ENCODE measurements at places on chromosomes 4 and X.
A peak's percentile ranks its signal among the peaks of the same experiment; 100 is the strongest.

GRCh38 chr4:78613522-78614321 is 62.2 kb downstream of the ANXA3 start:
- H3K4me1 ChIP-seq, result peaks cover 11% of the 10 kb centered on the region
- no peaks in the 10 kb centered on the region for H3K27me3 ChIP-seq
- DNase-seq, result no peak
- H3K27ac ChIP-seq, result peak overlapping the region; percentile 10
- no peaks in the 10 kb centered on the region for H3K36me3 ChIP-seq

- no peaks in the 10 kb centered on the region for H3K36me3 ChIP-seq
- H3K27ac ChIP-seq, result no peak overlapping the region
- H3K27me3 ChIP-seq, result no peaks in the 10 kb centered on the region
- H3K4me1 ChIP-seq, result no peaks in the 10 kb centered on the region
- no peak overlapping the region for H3K4me3 ChIP-seq
These were observed 99.1 kb downstream of the TRAPPC11 start for GRCh38 chr4:183758061-183758757.

DNA sequence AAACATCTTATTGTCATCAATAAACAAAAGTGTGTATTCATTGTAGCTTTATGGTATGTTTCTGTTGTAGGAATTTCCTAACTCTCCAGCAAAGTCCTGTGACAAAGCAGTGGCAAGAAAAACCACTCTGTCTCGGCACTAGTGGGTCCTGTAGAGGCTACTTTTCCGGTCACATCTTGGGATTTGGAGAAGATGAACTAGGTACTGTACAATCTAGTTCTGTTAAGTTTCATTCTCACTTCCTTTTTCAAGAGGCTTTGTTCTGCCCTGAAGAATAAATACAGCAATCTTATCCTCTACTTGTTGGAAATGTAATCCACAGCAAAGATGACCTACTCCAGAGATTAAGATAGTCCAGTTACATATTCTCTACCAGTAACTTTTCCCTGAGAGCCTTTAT is 69.3 kb downstream of the HHIP start:
- H3K27ac ChIP-seq, result no peak overlapping the region
- no peaks in the 10 kb centered on the region for H3K36me3 ChIP-seq
- DNase-seq, result no peak

DNA sequence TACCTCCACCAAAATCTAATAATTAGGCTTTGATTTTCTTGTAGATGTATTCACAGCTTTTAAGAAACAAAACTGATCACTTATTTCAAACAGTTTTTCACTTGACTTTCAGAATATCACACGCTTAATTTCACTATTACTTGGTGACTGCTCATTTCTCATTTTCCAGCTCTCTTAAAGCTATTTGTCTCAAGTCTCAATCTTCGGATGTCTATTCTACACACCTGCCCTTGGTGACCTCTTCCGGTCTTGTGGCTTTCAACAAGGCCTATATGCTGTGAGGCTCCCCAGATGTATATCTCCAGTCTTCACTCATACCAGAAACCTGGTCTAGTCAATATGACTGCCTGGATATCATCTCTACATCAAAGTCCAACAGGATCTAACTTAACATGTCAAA is 34.9 kb upstream of the ANXA10 start:
- H3K4me3 ChIP-seq, result no peak overlapping the region
- H3K27me3 ChIP-seq, result no peaks in the 10 kb centered on the region
- H3K36me3 ChIP-seq, result no peaks in the 10 kb centered on the region
- no peak for DNase-seq
- no peaks in the 10 kb centered on the region for H3K4me1 ChIP-seq
- H3K27ac ChIP-seq, result no peak overlapping the region

DNA sequence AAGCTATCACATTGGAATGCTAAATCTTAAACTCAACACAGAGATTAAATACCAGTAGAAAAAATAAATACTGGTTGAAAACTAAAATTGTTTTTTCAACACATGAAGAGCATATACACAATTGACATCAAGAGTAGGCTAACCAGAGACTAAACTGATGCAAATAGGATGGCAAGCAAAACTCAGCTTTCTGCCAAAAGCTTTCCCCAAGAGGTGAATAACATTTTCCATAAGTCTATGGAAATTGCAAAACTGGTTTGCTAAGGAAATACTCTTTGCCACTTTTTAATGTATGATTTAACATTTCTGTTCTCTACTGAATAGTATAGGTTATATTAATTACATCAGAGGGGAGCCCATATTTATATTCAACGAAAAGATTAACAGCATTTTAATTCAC is 23.8 kb downstream of the IQCM start:
- H3K27me3 ChIP-seq, result no peaks in the 10 kb centered on the region
- no peak for DNase-seq
- no peak overlapping the region for H3K27ac ChIP-seq

Data from hepatocyte (in vitro differentiated cells).